K562 (cell line): ENCODE measurements at places on chromosomes 4 and X. TPM values are rescaled to one million over a fixed set of nuclear protein-coding genes. Genes with fewer than 3 reads are reported as not detected.

- H3K27ac ChIP-seq: no peak overlapping the region
- H3K36me3 ChIP-seq: no peaks in the 10 kb centered on the region
- peaks cover 5% of the 10 kb centered on the region; the same call in 1 of the 3 replicates for H3K4me1 ChIP-seq
- no peak overlapping the region for H3K4me3 ChIP-seq
- no peaks in the 10 kb centered on the region for H3K27me3 ChIP-seq
These were observed 66.8 kb upstream of the MAB21L2 start for GRCh38 chr4:150515135-150515534.

DNA sequence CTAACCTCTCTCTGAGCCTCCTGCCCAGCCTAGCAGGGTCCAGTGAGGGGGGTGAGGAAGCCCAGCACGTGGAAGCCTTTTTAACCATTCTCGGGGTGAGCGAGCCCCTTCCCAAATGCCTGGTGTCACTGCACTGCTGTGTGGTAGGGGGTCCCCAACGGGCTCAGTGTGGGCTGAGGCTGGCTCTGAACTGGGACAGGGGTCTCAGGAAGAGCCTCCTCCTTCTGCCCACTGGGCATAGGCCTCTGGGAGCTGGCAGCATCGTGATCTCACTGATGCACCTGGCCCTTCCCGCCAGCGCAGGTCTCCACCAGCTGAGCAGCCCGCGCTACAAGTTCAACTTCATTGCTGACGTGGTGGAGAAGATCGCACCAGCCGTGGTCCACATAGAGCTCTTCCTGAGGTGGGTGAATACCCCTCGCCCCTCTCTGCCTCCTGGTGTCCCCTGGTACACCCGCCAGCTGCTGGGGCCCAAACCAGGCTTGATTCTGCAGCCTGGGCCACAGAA, 12.6 kb downstream of the HTRA3 start:
- peaks cover 31% of the 10 kb centered on the region for H3K4me1 ChIP-seq
- H3K27ac ChIP-seq: no peak overlapping the region
- H3K36me3 ChIP-seq: no peaks in the 10 kb centered on the region
- peaks cover 61% of the 10 kb centered on the region for H3K27me3 ChIP-seq
- no peak for DNase-seq

GRCh38 chr4:2331519-2332200, 69.8 kb upstream of the MXD4 start:
- H3K36me3 ChIP-seq: peaks cover 26% of the 10 kb centered on the region; the same call in 1 of the 3 replicates
- no peak overlapping the region for H3K4me3 ChIP-seq
- H3K27ac ChIP-seq: no peak overlapping the region
- H3K27me3 ChIP-seq: no peaks in the 10 kb centered on the region
- H3K4me1 ChIP-seq: peaks cover 7% of the 10 kb centered on the region; the same call in 2 of the 3 replicates

Gene PI4K2B
- 14.2 and 17.4 TPM in 2 replicates for total RNA-seq

Gene ASB12
- 0.18 and 0.33 TPM in 2 replicates for total RNA-seq

- H3K27me3 ChIP-seq: no peaks in the 10 kb centered on the region
- no peak for DNase-seq
- H3K36me3 ChIP-seq: no peaks in the 10 kb centered on the region
- H3K4me1 ChIP-seq: no peaks in the 10 kb centered on the region
- no peak overlapping the region for H3K27ac ChIP-seq
- no peak overlapping the region for H3K4me3 ChIP-seq
These were observed 51.7 kb upstream of the VEGFC start for GRCh38 chr4:176844448-176844847.

DNA sequence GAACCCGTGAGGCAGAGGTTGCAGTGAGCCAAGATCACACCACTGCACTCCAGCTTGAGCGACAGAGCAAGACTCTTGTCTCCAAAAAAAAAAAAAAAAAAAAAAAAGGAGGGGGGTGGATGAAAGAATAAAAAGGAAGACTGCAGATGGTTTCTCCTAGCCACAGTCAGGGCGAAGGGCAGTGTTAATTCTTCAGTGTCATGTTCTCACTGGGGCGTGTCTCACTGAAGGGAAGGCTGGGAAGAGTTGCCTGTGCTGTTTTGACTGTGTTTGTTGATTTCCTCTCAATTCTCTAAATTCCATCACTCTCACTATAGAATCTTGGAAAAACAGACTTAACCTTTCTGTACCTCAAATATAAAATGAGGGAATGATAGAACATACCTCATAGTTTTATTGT, 71.6 kb upstream of the DHX15 start:
- no peaks in the 10 kb centered on the region for H3K4me1 ChIP-seq
- H3K36me3 ChIP-seq: no peaks in the 10 kb centered on the region
- peaks cover under 1% of the 10 kb centered on the region; the same call in 1 of the 2 replicates for H3K27me3 ChIP-seq
- no peak overlapping the region for H3K4me3 ChIP-seq
- H3K27ac ChIP-seq: no peak overlapping the region
- no peak for DNase-seq

Gene MAGT1
- total RNA-seq: 21.8 and 21.9 TPM in 2 replicates

DNA sequence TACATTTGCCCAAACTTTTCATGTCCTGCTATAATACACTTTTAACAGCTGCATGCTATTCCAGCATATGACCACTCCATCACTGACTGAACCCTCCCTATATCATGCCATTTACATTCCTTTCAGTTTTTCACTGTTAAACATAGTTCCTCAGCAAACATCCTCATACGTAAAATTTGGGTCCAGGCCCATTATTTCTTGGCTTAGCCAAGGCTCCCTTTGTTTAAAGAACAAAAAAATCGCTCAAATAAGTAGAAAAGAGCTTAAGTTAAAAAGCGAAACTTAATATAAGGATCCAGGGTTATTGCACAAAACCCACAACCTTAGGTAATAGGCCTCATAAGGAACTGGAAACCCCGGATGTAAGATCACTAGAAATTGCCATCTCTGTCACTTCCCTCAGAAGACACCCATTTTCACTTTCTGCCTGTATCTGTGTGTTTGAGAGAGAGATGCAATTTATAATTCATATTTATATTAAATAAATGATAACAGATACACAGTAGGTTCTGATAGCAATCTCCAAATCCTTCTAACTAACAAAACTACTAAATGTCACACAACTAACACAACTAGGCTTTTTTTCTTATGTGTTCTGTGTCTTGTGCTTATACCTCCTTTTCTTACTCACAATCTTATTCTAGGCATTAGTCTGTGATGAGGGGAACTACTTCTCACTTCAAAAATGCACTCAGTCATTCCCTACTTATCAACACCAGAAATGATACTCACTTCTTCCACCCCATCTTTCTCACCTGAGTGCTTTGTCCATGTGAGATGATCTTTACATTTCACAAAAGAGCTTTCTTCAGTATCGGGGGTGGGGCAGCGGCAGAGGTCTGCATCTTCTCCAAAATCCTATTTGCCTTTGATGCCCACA, 59.9 kb upstream of the FAM241A start:
- H3K27me3 ChIP-seq: no peaks in the 10 kb centered on the region
- no peak overlapping the region for H3K4me3 ChIP-seq
- DNase-seq: no peak
- no peaks in the 10 kb centered on the region for H3K36me3 ChIP-seq
- H3K4me1 ChIP-seq: no peaks in the 10 kb centered on the region; the same call in 1 of the 3 replicates

Gene MECP2
- total RNA-seq: 48.1 and 50.9 TPM in 2 replicates

Gene ARFIP1
- total RNA-seq: 20.9 and 21.5 TPM in 2 replicates

- H3K4me3 ChIP-seq: no peak overlapping the region
- H3K36me3 ChIP-seq: peaks cover 3% of the 10 kb centered on the region; the same call in 1 of the 3 replicates
- H3K4me1 ChIP-seq: peaks cover 3% of the 10 kb centered on the region; the same call in 2 of the 3 replicates
- H3K27me3 ChIP-seq: no peaks in the 10 kb centered on the region
These were observed 18.9 kb upstream of the MSMO1 start for GRCh38 chr4:165308606-165309005.

Gene ZFP42
- 0.20 and 0.31 TPM in 2 replicates for total RNA-seq

DNA sequence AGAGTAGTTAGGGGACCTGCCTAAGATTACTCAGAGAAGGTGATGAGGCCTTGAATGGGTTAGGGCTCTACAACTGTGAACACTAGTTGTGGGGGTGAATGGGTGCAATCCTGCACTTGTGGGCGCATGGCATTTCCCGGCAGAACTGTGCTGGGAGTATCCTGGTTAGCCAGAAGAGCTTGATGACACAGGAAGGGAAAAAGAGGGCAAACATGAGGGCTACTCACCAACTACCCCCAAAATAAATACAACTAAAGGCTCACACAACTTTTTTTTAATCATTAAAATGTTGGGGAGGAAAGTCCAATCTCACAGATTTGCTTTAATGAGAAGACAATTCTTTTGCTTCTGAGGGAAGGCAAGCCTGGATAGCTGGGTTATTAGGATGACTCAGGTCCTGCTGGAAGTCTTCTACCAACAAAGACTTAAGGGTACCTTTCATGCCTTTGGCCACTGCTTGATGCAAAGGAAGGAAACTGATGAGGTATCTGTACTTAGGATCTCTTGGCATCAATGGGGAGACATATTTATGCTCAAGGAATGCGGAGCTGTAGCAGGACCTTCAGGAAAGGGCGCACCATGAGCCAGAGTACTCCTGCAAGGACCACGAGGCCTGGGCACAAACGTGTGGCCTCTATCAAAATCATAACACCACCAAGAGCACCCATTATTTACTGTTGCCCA, 2.6 kb downstream of the PHKA2 start:
- peaks cover 5% of the 10 kb centered on the region; the same call in 1 of the 3 replicates for H3K36me3 ChIP-seq
- peaks cover 3% of the 10 kb centered on the region; the same call in 2 of the 3 replicates for H3K4me1 ChIP-seq
- no peak for DNase-seq
- H3K4me3 ChIP-seq: no peak overlapping the region
- no peaks in the 10 kb centered on the region for H3K27me3 ChIP-seq

GRCh38 chr4:165440415-165441158, 61.8 kb downstream of the CPE start:
- DNase-seq: no peak
- no peaks in the 10 kb centered on the region for H3K4me1 ChIP-seq
- H3K4me3 ChIP-seq: no peak overlapping the region
- no peaks in the 10 kb centered on the region for H3K27me3 ChIP-seq
- no peaks in the 10 kb centered on the region for H3K36me3 ChIP-seq

- no peaks in the 10 kb centered on the region for H3K4me1 ChIP-seq
- no peak for DNase-seq
- no peak overlapping the region for H3K4me3 ChIP-seq
- no peaks in the 10 kb centered on the region for H3K27me3 ChIP-seq
These were observed 62.2 kb downstream of the TIGD2 start for GRCh38 chr4:89173336-89174090.

- H3K27me3 ChIP-seq: no peaks in the 10 kb centered on the region
- no peak for DNase-seq
- H3K36me3 ChIP-seq: no peaks in the 10 kb centered on the region
- no peaks in the 10 kb centered on the region for H3K4me1 ChIP-seq
- H3K27ac ChIP-seq: no peak overlapping the region
These were observed 47.5 kb upstream of the KLHL13 start for GRCh38 chrX:118164138-118164537.

GRCh38 chr4:136864604-136865185, 667.6 kb downstream of the PCDH18 start:
- H3K27ac ChIP-seq: no peak overlapping the region
- peak; percentile 57 for DNase-seq
- H3K4me1 ChIP-seq: no peaks in the 10 kb centered on the region
- H3K4me3 ChIP-seq: no peak overlapping the region
- H3K27me3 ChIP-seq: no peaks in the 10 kb centered on the region

DNA sequence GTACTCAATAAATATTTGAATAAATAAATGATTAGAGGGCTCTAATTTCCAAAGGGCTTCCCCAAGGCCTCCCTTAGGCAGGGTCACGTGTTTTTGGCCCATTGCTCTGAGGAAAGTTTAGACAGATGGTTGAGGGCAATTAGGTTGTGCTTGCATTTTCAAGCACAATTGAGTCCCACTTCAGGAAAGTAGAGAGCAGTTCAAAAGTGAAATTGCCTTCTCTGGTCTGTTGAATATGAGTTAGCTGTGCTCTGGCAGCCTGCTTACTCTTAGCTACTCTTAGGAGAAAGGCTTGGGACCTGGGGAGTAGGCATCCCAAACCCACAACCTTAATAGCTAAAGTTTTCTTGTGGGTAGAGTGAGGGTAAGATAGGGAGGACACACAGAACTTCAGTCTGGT, 9.0 kb upstream of the DRP2 start:
- DNase-seq: no peak
- H3K27me3 ChIP-seq: no peaks in the 10 kb centered on the region
- H3K36me3 ChIP-seq: no peaks in the 10 kb centered on the region
- H3K4me1 ChIP-seq: no peaks in the 10 kb centered on the region
- H3K4me3 ChIP-seq: no peak overlapping the region

Gene VCX3B
- total RNA-seq: 2.6 and 4.4 TPM in 2 replicates

Gene RTL3
- not detected in 2 replicates for total RNA-seq

- H3K27ac ChIP-seq: no peak overlapping the region
- no peaks in the 10 kb centered on the region for H3K4me1 ChIP-seq
- no peak for DNase-seq
These were observed 53.4 kb downstream of the CASP6 start for GRCh38 chr4:109649872-109650271.

DNA sequence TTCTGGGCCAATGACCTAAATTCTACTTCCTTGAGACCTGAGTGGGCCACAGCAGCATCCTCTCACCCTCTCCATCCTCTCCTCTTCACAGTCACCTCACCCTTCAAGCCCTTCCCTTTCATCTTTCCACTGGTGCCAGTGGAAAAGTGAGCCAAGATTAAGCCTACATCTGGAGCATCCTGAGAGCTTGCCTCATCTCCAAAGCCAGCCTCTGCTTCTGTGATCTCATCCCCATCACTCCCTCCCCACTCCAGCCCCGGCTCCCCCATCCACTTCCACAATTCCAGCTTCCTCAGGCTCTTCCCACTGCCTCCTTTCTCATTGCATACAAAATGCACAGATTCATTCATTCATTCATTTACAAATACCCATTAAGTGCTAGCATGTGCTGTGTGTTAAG, 10.1 kb upstream of the RASL11B start:
- H3K4me3 ChIP-seq: no peak overlapping the region
- H3K27me3 ChIP-seq: peaks cover 14% of the 10 kb centered on the region
- no peak overlapping the region for H3K27ac ChIP-seq

Gene CYLC1
- not detected in 2 replicates for total RNA-seq

Gene PAGE2B
- 8.6 and 9.3 TPM in 2 replicates for total RNA-seq

GRCh38 chrX:47194194-47194787, 662 bp downstream of the UBA1 start:
- H3K36me3 ChIP-seq: peaks cover 41% of the 10 kb centered on the region; the same call in 2 of the 3 replicates
- peak overlapping the region; percentile 94 for H3K4me3 ChIP-seq
- no peak for DNase-seq
- no peaks in the 10 kb centered on the region for H3K27me3 ChIP-seq
- peak overlapping the region; percentile 94 for H3K27ac ChIP-seq

Gene AKAP4
- total RNA-seq: 0.11 and 0.16 TPM in 2 replicates

Gene GPR82
- total RNA-seq: not detected in 2 replicates

Gene USP51
- total RNA-seq: 1.8 and 2.0 TPM in 2 replicates

- DNase-seq: no peak
- H3K4me1 ChIP-seq: no peaks in the 10 kb centered on the region
- H3K36me3 ChIP-seq: no peaks in the 10 kb centered on the region
- peaks cover 9% of the 10 kb centered on the region for H3K27me3 ChIP-seq
- no peak overlapping the region for H3K4me3 ChIP-seq
- no peak overlapping the region for H3K27ac ChIP-seq
These were observed 412.8 kb downstream of the HNRNPD start for GRCh38 chr4:81960961-81961360.

Gene MAGEA11
- total RNA-seq: 0.11 TPM in 1 of 2 replicates, not detected in the other

- H3K4me1 ChIP-seq: peaks cover 40% of the 10 kb centered on the region
- H3K36me3 ChIP-seq: no peaks in the 10 kb centered on the region
- H3K4me3 ChIP-seq: no peak overlapping the region
- no peaks in the 10 kb centered on the region for H3K27me3 ChIP-seq
These were observed 86.3 kb downstream of the BCOR start for GRCh38 chrX:40011322-40012038.

DNA sequence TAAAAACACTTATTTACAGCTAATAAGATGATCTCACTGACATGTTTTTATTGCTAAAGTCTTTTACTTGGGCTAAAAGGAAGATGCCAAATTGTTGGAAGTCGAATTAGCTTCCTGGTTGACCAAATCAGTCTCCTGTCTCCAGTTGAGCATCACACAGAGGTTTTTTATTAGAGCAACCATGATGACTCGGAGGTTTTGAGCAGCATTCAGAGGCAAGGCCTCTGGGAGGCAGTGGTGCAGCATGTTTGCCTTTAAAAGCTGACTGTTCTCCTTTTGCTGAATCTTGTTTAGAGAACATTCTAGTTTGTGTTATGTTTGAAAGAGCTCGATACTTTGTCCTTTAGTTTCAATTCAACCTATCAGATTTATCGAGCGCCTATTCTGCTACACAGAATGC, 2.1 kb downstream of the UCHL1 start:
- no peak overlapping the region for H3K4me3 ChIP-seq
- H3K4me1 ChIP-seq: no peaks in the 10 kb centered on the region; the same call in 1 of the 2 replicates
- H3K36me3 ChIP-seq: no peaks in the 10 kb centered on the region
- DNase-seq: no peak
